Endothelial cell of umbilical vein (primary cell): ENCODE measurements at places on chromosomes 6 and 20. TPM values are rescaled to one million over a fixed set of nuclear protein-coding genes. Genes with fewer than 3 reads are reported as not detected.

GRCh38 chr20:59962155-59962554 lies 3.9 kb downstream of the CDH26 start:
- no peak for DNase-seq

MRAP2 gene
- polyA plus RNA-seq, result 8.3 and 8.6 TPM in 2 replicates

FAM217A gene
- polyA plus RNA-seq, result not detected in 2 replicates

- DNase-seq, result no peak
These were observed 60.7 kb downstream of the PRND start for GRCh38 chr20:4782378-4782772.

GRCh38 chr20:57584768-57585461 lies 24.0 kb downstream of the PCK1 start:
- DNase-seq, result no peak

UCKL1 gene
- 78.8 and 113 TPM in 2 replicates for polyA plus RNA-seq

GRCh38 chr20:819680-820322 lies 13.7 kb upstream of the FAM110A start:
- DNase-seq, result no peak

DNA sequence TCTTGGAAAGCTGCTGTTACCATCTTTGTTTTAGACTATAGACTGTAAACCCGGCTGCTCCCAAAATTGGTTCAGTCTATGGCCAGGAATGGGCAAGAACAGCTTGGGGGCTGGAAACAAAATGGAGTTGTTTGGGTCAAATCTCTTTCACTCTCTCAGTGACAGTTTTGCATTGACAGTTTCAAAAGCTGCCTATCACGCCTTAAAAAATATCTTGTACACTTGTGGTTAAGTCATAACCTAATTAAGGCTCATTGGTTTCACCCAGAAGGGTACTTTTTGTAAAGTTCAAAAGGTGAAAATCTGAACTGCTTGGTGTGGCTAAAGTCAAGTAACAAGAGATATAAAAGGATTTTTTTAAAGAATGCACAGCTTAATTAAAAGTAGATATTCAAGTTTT lies 76.1 kb upstream of the PRL start:
- no peak for DNase-seq

- DNase-seq, result peak; percentile 29
These were observed 379.3 kb downstream of the MAFB start for GRCh38 chr20:40309731-40310130.

DNA sequence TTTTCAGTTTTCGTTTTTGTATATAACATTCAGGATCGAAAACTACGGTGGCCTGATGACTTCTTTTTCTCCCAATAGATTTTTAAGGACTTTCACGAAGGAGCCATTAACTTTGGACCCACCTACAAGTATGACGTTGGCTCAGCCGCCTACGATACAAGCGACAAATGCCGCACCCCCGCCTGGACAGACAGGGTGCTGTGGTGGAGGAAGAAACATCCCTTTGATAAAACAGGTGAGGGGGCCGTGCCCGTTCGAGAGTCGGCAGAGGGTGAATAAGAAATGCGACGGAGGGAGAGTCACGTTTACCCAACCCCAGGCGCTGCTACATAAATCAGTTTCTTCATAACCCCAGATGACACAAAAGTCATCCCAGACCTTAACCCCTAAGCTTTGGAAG lies 91.5 kb downstream of the SERAC1 start:
- DNase-seq, result no peak

AIF1 gene
- not detected in 2 replicates for polyA plus RNA-seq

GRCh38 chr6:42453654-42454427 lies 2.1 kb upstream of the TRERF1 start:
- peak; percentile 36 for DNase-seq

MYCT1 gene
- polyA plus RNA-seq, result 103 and 110 TPM in 2 replicates

KHDC1L gene
- polyA plus RNA-seq, result 0.15 and 0.18 TPM in 2 replicates

- no peak for DNase-seq
These were observed 134.5 kb upstream of the EXOC2 start for GRCh38 chr6:827431-827830.

CTAGE9 gene
- not detected in 2 replicates for polyA plus RNA-seq

ARFGEF2 gene
- 8.6 and 12.7 TPM in 2 replicates for polyA plus RNA-seq

GRCh38 chr6:77456531-77457248 lies 6.6 kb downstream of the HTR1B start:
- DNase-seq, result peak; percentile 96

ZBTB9 gene
- polyA plus RNA-seq, result 4.7 and 4.9 TPM in 2 replicates

DNA sequence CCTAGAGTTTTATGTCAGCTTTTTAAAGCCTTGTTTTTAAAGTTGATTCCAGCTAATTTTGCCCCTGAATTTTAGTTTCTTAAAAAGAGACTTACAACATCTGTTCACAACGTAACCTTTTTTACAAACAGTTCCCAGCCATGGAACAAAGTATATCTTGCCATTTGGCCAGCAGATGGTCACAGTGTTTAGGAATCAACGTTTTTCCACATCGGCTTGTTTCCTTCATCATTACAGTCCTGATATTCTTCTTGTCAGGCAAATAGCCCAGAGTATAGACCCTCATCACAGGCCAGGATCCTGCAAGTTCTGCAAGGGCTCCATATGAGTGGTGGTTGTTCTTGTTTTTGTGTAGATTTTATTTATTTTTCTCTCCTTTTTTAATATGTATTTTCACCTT lies 341.7 kb upstream of the HTR1E start:
- DNase-seq, result no peak

RBBP8NL gene
- polyA plus RNA-seq, result not detected in 2 replicates

DNA sequence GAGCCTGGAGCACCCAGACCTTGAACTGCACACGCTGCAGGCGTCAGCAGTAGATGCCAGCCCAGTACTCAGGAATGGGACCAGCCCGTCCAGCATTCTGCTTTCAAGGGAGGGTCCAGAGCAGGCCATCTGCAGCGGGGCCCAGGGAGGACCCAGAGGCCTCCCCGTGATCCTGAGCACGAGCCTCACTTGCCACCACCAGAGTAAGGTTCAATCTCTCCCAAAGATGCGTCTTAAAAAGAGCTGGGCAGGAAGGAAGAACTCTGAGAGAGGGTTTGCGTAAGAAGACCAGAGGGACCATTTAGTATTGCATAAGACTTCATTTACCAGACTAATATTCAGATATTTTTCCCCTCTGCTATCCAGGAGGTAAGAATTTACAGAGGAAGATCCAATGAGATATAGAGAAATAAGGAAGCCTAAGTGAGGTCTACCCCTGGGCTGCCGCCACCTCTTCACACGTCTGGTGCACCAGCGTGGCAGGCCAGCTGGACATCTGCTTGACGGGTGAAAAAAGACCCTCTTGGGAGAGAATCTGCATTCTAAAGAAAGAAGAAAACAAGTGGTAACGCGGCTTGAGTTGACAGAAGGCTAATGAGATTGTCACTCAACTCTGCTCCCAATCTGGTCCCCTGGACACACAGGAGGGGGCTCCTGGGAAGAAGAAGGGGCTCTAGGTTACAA lies 107.3 kb downstream of the PRND start:
- DNase-seq, result no peak

HMGCLL1 gene
- polyA plus RNA-seq, result not detected in 2 replicates

DNA sequence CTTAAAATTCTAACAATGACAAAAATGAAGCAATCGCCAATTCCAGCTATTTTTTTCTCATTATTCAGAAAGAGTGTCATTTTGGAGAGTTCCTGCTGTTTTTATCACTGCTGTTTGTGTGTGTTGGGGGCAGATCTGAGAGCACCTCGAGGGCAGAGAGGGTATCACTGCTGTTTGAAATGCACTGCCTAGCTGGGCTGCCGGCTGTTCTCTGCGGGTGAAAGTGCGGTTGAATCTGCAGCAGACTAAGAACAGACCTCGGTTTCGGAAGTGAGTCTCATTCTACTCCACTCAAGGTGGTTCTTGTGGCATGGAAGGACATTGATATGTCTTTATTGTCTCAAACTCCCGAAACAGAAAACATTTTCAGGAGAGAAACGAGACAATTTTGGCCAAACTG lies 18.3 kb downstream of the INSM1 start:
- no peak for DNase-seq

DNA sequence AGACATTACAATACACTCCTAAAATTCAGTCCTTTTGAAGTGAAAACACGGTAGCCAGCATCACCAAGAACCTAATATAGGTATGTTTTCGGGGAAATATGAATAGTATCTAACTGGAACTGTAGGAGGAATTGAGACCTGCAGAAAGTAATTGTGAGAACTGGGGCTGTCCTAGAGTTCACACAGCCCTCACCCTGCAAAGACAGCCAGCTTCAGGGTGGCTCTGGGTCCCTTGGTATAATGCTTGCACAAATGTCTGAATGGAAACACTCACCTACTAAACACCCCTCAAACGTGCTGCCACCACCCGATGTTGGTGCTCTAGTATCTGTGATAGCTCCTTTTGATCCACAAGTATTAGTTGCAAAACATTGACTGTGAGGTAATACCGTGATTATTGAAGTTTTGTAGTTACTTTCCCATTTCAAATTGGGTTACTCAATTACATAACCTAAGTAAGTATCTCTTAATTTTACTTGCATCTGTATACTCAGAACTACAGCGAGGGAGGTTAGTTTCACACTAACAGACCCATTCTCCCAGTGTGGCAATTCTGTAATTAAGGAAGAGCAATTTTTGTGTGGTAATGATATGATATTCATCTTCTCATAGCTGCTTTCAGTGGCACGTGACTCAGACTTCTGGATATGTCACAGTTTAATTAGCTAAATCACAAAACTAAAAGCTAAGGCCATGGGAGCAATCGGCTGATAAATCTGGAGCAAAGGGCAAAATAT lies 129.5 kb downstream of the INSM1 start:
- no peak for DNase-seq

SMLR1 gene
- not detected in 2 replicates for polyA plus RNA-seq

GINM1 gene
- 10.2 and 14.6 TPM in 2 replicates for polyA plus RNA-seq
